ENCODE measurements at places on chromosomes 5 and 9.

DNA sequence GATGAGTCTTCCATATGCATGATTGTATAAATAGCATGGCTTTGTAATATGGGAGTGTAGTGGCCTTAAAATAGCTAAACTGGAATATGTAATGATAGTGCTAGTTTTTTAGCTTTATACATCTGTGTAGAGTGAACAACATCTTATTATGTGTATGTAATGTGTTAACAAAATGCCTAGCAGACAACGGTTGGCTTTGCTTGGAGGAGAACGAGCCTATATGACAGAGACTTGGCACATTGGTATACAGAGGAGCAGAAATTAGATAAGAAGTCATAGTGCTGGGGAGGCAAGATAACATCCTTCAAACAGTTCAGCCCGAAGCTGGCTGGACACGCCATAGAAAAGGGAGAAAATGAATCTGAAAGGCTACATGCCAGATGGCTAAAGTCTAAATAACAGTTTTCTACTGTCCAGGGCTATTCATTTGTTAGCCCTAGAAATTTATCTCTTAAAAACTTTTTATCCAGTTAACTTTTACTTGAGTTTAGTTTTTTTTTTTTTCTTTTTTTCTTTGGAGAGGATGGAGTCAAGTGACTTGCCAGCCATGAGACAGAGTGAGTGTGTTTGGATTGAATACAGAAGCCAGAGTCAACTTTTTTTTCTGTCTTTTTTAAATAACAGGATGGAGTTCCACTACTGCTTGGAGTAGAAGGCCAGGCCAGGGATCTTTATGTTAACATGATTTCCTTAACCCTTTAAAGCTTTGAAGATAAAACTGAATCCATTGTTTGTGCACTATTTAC lies 214.4 kb upstream of the ACTBL2 start:
- no peak for DNase-seq

DNA sequence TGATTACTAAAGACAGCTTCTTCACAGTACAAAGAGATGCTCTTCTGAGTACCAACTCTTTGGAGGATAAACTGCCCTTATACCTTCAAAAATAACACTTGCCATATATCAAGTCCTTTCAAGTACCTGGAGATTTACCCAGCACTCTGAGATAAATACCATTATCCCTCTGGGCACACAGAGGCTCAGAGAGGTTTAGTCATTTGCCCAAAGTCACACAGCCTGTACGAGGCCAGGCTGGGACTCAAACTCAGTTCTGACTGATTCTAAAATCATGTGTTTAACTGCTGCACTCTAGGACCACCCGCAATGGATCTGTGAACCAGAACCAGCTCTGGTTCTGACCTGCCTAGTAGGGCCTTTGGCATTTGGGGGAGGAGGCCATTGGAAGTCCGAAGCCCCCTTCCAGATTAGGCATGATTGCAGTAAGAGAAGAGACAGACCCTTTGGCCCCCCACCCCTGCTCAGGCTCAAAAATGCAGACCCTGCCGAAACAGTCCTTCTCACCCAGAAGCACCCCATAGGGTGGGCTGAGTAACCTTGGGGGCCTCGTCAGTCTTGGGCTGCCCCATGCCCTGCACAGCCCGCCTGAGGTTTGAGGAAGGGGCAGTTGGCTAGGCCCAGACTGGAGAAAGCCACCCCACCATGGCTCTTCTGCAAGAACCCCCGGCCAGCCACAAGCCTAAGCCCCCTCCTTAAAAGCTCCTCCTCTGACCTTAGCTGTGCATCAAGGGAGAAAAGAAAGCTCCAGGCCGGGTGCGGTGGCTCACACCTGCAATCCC lies 32.8 kb upstream of the IL17B start:
- DNase-seq = no peak

GRCh38 chr9:69433392-69433791 lies 108.4 kb downstream of the ENTREP1 start:
- DNase-seq = no peak

DNA sequence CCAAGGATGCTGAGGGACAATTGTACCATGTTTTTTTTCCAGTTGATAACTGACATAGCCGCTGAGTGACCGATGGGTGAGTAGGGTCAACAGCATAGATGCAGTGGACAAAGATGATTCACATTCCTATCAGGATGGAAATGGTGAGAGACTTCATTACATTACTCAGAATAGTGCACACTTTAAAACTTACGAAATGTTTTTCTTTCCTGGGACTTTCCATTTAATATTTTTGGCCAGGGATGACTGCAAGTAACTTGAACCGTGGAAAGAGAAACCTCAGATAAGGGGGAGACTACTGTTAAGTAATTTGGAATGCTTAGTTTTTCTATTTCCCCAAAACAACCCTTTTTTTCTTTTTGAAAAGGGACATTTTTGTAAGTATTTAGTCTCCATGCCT lies 3.0 kb upstream of the TUSC1 start:
- no peak for DNase-seq

GRCh38 chr5:114185274-114185673 lies 176.6 kb upstream of the KCNN2 start:
- DNase-seq = no peak

GRCh38 chr9:112378328-112379176 lies 1.4 kb upstream of the HSDL2 start:
- DNase-seq = no peak

DNA sequence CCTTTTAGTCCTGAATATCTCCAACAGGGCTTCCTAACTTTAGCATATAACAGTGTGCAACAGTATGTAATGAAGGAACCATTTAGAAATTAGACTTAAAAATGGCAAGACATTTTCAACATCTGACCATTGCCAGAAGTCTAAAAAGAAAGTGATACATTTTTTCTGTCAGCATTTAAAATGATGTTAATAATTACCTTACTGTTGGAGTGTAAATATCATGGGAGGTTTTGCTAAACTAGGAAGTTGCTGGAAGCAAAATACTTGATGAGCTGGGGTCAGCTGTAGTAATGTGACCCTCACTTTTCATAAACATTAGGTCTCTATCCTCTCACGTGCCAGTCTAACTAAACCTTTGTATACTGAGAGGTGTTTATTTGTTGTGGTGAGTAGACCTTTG lies 68.8 kb downstream of the NTRK2 start:
- no peak for DNase-seq

DNA sequence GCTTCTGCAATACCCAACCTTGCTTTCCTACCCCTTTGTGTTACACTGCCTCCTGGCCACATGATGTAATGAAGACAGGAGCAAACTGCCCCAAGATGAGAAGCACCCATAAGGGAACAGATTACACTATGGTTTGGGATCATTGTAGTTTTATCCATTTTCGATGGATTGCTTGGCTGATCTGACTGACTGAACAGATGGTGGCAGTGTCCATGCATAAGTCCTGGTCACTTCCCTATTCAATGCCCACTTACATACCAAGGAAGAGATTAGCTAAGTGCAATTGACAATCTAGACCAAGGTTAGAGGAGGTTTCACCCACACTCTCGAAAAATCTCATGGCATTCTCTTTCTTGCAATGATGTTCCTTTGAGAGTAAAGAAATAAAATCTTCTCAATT lies 319.9 kb downstream of the RAB3C start:
- no peak for DNase-seq

GRCh38 chr5:161585798-161586197 lies 39.3 kb upstream of the GABRB2 start:
- no peak for DNase-seq

GRCh38 chr9:90801973-90802322 lies 329 bp downstream of the SYK start:
- DNase-seq = no peak

GRCh38 chr5:1709171-1709803 lies 90.3 kb downstream of the MRPL36 start:
- no peak for DNase-seq
